Activated T-helper 1 cell treated with anti-CD3 and anti-CD28 coated beads, Interleukin-2, amount 50 U/mL, for 16 hours (primary cell): ENCODE measurements at places on chromosomes 12 and 14.
A peak's percentile ranks its signal among the peaks of the same experiment; 100 is the strongest.

DNA sequence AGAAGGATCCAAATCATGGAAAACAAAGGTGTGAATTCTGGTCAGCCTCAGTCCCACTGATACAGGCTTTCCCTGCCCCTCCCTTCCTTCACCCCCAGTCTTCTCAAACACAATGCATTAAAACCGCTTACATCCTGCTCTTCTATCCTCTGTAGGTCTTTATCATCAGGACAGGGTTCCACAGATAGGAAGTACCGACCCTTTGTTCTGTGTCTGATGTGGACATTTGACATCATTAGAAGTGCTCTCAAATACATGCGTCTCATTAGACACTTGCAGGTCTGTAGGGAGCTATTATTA is 339 bp downstream of the EDDM3B start:
- DNase-seq: no peak

- DNase-seq: no peak
Measured at GRCh38 chr14:51490205-51490604, 161.5 kb upstream of the FRMD6 start.

DNA sequence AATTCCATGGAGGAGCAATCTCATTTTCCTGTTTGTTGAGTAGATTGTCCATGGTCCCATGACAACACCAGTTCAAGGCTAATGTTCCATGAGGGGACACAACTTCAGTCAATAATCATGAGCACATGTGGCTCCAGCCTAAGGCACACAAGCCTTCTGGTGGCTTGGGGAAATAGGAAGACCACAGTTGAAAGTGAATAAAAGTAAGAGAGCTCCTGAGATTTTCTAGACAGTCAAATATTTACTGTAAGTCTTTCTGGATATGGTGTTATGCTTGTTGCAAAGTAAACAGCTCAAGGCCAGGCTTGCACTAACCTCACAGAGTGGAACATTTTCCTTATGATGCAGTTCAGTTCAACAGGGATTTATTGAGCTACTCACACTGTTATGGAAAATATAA is 206.9 kb upstream of the SLC38A2 start:
- no peak for DNase-seq

DNA sequence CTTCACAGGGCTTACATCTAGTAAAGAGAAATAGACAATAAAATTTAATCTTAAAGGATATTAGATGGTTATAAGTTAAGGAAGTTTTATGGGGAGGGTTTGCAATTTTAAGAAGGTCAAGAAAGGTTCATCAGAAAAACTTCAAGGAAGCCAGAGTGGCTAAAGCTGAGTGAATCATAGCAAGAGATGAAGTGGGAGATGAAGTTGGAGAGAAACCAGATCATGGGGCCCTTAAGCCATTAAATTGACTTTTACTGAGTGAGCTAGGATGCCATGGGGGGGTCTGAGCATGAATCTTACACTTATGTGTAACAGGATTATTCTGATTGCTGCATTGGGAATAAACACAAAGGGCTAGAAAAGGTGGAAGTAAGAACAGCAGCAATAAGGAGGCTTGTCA is 189.2 kb downstream of the LRIG3 start:
- DNase-seq: no peak

DNA sequence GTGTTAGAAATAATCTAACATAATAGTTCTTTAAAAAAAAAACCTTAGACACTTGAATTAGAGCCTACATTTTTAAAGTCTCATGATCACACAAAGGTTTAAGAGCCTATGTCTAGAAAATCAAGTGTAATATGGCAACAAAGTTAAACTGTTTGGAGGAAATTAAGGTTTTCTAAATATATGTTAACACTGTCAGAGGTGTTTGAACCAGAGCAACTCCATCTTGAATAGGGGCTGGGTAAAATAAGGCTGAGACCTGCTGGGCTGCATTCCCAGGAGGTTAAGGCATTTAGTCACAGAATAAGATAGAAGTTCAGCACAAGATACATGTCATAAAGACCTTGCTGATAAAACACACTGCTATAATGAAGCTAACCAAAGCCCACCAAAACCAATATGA is 12.4 kb downstream of the CPNE8 start:
- no peak for DNase-seq

DNA sequence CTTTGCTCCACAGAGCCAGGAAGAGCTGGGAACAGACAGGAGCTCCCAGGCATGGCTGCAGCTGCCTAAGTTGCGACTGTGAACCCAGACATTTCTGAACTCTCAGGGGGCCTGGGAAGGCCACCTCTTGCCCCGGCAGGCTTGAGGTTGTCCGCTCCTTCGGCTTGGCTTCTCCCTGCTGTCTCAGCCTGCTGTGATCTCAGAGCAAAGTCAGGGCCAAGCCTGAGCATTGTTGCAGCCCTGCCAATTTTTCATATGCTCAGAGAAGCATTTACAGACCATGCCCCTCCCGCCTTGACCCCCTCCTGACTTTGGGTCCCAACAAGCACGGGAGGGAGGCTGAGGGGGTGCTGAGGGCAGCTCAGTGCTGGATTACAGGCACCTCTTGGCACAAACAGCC is 1439.1 kb upstream of the FLRT2 start:
- no peak for DNase-seq

GRCh38 chr14:69818758-69819191 is 21.7 kb upstream of the SLC10A1 start:
- DNase-seq: peak; percentile 22

GRCh38 chr12:112126911-112127310 is 1.6 kb downstream of the TRAFD1 start:
- DNase-seq: no peak

- no peak for DNase-seq
Measured at GRCh38 chr14:104802394-104803184, 1.7 kb downstream of the ZBTB42 start.

- no peak for DNase-seq
Measured at GRCh38 chr12:107396991-107397390, 288.6 kb upstream of the PWP1 start.

DNA sequence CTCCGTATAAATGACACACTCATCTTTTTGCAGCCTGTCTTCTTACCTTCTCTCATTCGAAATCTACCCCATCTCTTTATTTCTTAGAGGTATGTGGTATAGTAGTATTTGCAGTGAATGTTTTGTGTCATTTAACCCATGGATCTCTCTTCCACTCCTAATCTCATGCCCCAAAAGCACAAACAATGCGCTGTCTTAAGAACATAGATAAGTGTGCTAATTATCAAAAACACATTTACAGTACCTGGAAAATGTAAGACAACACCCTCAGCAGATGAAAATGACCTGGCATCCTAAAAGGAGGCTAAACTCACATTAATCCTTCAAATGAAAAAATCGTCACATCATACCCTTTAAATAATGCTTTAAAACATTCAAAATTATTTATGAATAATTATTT is 10.7 kb downstream of the USP15 start:
- no peak for DNase-seq

DNA sequence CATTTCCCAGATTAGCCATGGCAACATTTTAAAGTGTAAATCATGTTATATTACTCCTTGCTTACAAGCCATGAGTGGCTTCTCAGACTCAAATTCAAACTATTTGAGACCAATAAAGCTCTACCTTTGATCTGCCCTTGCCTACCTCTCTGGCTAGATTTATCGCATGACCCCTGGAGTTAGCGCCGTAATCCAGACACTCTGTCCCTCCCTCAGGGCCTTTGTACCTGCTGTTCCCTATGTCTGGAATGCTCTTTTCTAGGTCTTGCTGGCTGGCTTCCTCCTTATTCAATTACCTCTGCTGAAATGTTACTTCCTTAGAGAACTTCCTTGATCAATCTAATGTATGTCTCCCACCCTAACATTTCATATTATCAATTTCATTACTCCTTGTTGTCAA is 16.3 kb downstream of the SIX4 start:
- DNase-seq: no peak

DNA sequence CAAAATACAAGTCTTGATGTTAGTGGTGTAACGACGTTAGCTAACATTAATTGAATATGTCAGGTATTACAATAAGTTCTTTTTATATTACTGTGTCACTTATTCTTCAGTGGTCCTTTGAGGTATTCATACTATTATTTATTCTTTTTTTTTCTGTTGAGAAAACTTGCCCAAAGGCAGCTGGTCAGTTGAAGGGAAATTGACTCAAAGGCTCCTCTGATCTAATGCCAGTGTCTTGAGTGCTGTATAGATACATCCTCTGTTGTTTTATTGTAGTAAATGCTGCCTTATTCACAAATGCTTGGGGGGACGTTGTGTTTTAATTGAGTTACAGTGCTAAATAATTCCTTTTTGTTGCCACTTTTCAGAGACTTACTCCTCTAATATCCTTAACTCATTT is 23.0 kb downstream of the SCYL2 start:
- no peak for DNase-seq

DNA sequence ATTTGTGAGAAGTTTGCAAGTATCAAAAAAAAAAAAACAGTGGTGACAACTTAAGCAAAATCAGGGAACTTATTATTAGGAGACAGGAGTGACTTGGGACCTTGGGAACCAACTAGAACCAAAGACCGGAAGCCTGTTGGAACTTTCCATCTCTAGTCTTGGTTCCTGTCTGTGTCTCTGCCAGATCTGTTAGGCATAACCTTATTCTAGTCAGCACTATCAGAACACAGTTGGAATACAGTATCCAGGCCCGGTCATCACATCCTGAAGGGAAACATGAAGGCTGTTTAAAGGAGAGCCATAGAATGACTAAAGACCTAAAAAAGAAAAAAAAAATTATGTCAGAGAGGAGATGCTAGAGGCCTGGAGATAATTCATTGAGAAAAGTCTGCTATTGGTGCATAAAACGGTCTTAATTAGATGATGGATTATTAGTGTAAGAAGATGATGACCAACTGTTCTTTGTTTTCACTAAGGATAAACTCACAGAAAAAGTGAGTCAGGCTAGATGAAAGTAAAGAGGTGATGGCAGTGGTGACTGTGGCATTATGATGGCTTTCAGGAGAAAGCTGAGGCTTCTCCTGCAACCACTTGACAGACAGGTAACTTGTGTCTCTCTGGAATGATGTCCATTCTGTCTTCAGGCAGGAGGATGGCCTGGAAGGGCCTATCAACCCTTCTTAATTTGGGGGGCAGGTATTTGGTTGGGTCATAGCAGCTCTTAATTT is 28.2 kb downstream of the DACT1 start:
- DNase-seq: no peak

- no peak for DNase-seq
Measured at GRCh38 chr12:42758806-42759205, 169.3 kb upstream of the PRICKLE1 start.

- DNase-seq: no peak
Measured at GRCh38 chr12:92551853-92552397, 150.9 kb upstream of the PLEKHG7 start.

- no peak for DNase-seq
Measured at GRCh38 chr14:52110441-52111086, 41.7 kb upstream of the NID2 start.

- no peak for DNase-seq
Measured at GRCh38 chr14:90573385-90574105, 176.7 kb downstream of the CALM1 start.
